ENCODE measurements at places on chromosomes 12 and 14. TPM values are rescaled to one million over a fixed set of nuclear protein-coding genes. Genes with fewer than 3 reads are reported as not detected.

ARMH4 gene
- 0.82 TPM for polyA plus RNA-seq

KRT80 gene
- polyA plus RNA-seq, result 4.8 TPM

TMEM233 gene
- 1.7 TPM for polyA plus RNA-seq

AQP6 gene
- polyA plus RNA-seq, result under 0.01 TPM

TMEM253 gene
- polyA plus RNA-seq, result 0.98 TPM

MYH6 gene
- 0.25 TPM for polyA plus RNA-seq

NTS gene
- polyA plus RNA-seq, result 6.2 TPM

PAX9 gene
- 30.9 TPM for polyA plus RNA-seq

NYNRIN gene
- 4.3 TPM for polyA plus RNA-seq

NRL gene
- polyA plus RNA-seq, result 4.7 TPM

PLXNC1 gene
- 3.7 TPM for polyA plus RNA-seq

CCDC38 gene
- 0.07 TPM for polyA plus RNA-seq

KCNC2 gene
- 0.02 TPM for polyA plus RNA-seq

SEC23A gene
- 20.9 TPM for polyA plus RNA-seq

TROAP gene
- 12.4 TPM for polyA plus RNA-seq

TDP1 gene
- 12.5 TPM for polyA plus RNA-seq

SCN8A gene
- 0.21 TPM for polyA plus RNA-seq

SAMD15 gene
- 0.91 TPM for polyA plus RNA-seq

RASSF8 gene
- 15.3 TPM for polyA plus RNA-seq

CCDC177 gene
- polyA plus RNA-seq, result 0.02 TPM

STXBP6 gene
- 8.3 TPM for polyA plus RNA-seq

TBK1 gene
- 18.8 TPM for polyA plus RNA-seq

RASSF9 gene
- 0.94 TPM for polyA plus RNA-seq

RBMS2 gene
- 4.9 TPM for polyA plus RNA-seq

ZDHHC22 gene
- polyA plus RNA-seq, result 0.05 TPM

ESRRB gene
- polyA plus RNA-seq, result 0.66 TPM

MYF5 gene
- not detected for polyA plus RNA-seq

YLPM1 gene
- polyA plus RNA-seq, result 26.3 TPM

Measured in thymus (tissue), 14 donors.